ENCODE measurements at places on chromosomes 2 and 18.

DNA sequence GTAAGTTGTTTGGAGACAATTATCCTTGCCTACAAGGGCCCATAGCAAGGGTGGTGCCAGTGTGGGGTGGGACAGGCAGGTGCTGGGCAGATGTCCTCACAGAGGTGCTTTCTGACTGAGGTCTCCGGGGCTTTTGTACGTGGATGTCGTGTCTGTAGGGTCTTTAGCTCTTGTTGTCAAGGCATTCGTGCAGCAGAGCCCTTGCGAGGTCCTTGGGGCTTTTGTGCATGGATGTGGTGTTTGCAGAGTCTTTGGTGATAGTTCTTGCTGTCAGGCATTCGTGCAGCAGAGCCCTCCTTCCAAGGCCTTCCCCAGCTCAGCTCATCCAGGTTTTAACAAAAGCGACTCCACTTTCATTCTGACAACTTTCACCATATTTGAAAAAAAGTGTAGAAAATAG lies 116.0 kb upstream of the TMEM18 start:
- DNase-seq, result no peak

DNA sequence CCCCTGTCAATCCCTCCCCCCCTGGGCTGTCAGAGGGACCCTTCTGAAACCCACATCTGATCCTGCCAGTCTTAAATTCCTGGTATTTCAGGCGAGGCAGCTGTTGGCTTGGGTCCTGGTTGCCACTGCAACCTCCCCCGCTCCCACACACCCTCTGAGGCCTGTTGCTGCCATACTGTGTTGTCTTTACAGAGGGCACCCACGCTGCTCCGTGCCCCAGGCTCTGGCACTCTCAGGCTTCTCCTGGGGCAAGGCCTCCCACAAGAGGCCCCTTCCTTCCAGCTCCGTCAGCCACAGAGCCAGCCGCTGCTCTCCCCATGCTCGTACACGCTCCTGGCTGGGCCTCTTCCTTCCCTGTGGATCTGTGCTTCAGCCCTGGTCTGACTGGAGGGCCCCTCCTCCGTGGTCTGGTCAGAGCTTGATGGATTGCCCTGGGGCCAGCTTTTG lies 8.6 kb downstream of the CABLES1 start:
- DNase-seq, result no peak

- DNase-seq, result no peak
Measured at GRCh38 chr2:54866868-54867267, 143.4 kb downstream of the EML6 start.

DNA sequence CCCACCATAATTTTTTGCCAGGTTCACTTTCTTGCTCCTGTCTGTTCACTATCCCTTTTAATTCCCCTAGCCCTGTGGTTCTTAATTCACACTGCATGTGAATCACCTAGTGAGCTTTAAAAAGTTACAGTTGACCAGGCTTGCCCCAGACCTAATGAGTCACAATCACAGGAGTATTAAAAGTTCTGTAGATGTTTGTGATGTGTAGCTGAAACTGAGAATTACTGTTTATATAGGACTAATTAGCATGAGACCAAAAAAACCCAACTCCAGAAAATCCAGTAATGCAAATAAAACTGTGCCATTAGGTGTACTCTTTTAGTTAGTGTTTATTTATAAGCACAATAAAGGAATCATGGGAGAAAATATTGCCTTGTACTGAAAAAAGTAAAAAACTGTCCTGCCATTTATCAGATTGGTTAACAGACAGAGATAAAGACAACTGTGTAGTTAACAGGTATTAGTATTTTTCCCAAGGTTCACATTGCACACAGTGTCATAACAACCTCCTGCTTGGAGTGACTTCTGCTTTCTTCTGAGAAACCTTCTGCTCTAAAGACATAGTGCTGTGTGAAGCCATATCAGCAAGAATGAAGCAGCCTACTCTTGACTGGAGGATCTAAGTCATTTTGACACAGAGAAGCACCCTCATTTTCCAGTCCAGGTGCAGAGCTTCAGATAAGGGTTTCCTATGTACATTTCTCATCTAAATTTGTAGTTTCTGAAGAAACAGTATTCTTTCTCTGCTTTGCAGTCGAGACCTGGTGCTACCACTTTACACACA lies 39.0 kb downstream of the VAPA start:
- no peak for DNase-seq

- DNase-seq, result no peak
Measured at GRCh38 chr2:43751476-43751990, 22.3 kb upstream of the DYNC2LI1 start.

- no peak for DNase-seq
Measured at GRCh38 chr2:24929230-24929629, 9.2 kb upstream of the ADCY3 start.

GRCh38 chr2:32715391-32715841 lies 87.6 kb downstream of the TTC27 start:
- DNase-seq, result no peak

DNA sequence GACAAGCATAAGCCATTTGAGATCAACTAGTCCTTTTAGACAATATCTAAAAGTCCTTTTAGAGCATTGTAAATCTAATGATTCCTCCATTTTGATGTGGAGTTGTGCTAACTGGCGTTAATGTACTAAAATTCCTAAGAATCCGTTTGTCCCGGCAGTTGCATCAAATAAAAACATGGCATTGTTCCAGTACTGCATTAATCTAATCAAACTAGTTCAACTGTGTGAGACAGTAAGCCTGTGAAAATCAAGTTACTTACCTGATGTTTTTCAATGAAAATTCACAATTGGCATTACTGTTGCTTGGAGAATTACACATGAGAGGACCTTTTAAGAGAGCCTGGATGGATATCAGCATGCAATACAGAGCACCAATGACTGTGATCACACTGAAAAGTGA lies 13.3 kb downstream of the TM4SF20 start:
- DNase-seq, result no peak

DNA sequence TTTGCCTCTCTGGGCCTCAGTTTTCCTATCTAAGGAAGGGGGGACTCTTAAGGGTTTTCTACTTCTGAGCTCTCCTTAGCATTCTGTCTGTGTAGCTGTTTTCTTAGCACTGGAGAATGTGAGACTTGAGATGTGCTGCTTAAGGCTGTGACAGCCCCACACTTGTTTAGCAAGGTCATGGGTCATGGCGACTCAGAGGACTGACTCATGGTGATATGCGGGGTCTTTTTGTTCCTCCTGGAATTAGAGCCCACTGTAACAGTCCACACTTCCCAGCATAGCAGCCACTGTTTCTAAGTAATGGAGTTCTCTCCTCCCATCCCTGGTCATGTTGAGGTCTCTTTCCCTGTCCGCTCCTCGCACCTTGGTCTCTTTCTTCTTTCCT lies 4.1 kb upstream of the LPIN1 start:
- no peak for DNase-seq

DNA sequence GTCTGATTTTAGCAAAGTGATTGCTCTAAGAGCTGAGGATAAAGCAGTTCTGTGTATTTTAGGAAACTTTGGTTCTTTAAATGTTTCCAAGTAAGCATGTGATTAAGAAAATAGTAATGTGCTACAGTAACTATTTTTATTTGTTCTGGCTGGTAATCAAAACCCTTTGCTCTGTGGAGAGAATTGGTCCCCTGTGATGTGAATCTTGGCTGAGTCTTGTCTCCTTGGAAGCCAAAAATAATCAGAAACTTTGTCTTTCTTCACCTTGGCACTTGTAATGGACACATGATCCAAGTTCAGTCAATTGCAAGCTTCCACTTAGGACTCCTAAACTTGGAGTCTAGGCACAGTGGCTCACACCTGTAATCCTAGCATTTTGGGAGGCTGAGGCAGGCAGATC lies 422.7 kb upstream of the CDH20 start:
- DNase-seq, result no peak

DNA sequence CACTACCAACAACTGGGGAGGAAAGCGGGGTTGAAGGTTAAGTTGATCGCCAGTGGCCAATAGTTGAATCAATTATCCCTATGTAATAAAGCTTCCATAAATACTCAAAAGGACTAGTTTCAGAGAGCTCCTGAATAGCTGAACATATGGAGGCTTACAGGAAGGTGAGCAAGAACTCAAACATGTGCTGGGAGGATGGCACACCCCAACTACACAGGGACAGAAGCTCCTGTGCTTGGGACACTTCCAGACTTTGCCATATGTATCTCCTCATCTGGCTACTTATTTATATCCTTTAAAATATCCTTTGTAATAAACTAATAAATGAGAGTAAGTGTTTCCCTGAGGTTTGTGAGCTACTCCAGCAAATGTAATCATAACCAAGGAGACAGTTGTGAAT lies 115.7 kb downstream of the HNMT start:
- no peak for DNase-seq

DNA sequence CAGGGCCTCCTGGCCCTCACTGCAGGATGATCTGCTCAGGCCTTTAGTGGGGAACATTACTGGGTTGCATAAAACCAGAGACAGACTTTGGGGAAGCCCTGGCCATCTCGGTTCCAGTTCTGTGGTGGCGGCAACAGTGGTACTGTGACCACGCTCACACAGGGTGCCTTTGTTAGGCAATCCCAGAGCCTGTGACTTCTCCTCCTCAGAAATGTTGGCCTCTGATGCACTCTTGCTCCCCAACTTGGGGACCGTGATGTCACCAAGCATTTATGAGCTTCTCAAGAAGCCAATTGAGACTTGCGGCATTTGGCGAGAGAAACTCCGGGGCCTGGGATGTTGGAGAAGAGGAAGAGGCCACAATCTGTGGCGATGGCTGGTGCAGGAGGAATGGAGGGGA lies 80.9 kb upstream of the PKDCC start:
- no peak for DNase-seq
